Vagina (tissue), 2 donors: ENCODE measurements at places on chromosomes 1 and 21. TPM values are rescaled to one million over a fixed set of nuclear protein-coding genes. Genes with fewer than 3 reads are reported as not detected.
A peak's percentile ranks its signal among the peaks of the same experiment; 100 is the strongest.

GRCh38 chr1:87044424-87044823 is 130.0 kb downstream of the HS2ST1 start:
- no peak for DNase-seq
- H3K4me3 ChIP-seq, result no peak overlapping the region
- H3K27ac ChIP-seq, result no peak overlapping the region

Gene PTPRC
- total RNA-seq, result 33.4 TPM

Gene RGS4
- 6.9 TPM for total RNA-seq

GRCh38 chr1:96329121-96329520 is 392.5 kb upstream of the PTBP2 start:
- H3K27me3 ChIP-seq, result no peaks in the 10 kb centered on the region
- no peaks in the 10 kb centered on the region for H3K36me3 ChIP-seq
- no peak overlapping the region for H3K27ac ChIP-seq
- H3K4me3 ChIP-seq, result no peak overlapping the region
- H3K4me1 ChIP-seq, result no peaks in the 10 kb centered on the region

DNA sequence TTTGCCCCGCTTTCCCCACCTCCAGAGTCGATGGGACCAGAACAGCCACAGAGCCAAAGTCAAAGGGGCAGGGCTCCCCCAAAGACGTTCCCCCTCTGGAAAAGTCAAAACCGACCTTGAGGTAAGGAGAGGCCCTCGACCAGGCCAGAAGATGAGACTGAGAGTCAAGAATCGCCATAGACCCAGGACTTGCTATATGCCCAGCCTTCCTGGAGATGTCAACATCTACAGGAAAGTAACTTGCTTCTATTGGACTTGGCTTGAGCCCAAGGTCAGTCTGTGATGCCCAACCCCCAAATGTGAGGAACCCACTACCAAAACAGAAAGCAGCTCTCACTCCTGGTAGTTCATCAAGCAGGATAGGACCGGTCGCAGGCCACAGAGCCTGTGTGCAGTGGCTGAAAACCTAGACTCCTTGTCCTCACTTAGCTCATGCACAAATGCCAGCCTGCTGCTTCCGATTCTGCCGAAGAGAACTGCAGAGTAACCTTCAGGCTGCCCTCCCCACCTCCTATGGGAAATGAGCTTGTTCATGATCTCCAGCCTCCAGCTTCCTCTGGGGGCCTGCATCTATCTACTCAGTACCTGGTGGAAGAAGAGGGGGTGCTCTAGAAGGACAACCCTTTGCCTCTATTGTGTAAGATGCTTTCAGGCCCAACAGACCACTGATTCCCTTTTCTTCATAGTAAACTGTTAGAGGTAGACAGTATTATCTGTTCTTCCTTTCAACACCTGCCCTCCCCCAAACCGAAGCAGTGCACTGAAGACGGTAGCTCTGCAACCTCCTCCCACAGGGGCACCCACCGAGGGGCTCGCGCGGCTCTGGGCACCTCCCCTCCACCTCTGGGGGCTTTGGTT is 1.4 kb downstream of the ACOT7 start:
- peak overlapping the region; percentile 47 for H3K4me3 ChIP-seq
- H3K36me3 ChIP-seq, result no peaks in the 10 kb centered on the region
- no peak for DNase-seq
- no peaks in the 10 kb centered on the region for H3K27me3 ChIP-seq
- H3K27ac ChIP-seq, result no peak overlapping the region

DNA sequence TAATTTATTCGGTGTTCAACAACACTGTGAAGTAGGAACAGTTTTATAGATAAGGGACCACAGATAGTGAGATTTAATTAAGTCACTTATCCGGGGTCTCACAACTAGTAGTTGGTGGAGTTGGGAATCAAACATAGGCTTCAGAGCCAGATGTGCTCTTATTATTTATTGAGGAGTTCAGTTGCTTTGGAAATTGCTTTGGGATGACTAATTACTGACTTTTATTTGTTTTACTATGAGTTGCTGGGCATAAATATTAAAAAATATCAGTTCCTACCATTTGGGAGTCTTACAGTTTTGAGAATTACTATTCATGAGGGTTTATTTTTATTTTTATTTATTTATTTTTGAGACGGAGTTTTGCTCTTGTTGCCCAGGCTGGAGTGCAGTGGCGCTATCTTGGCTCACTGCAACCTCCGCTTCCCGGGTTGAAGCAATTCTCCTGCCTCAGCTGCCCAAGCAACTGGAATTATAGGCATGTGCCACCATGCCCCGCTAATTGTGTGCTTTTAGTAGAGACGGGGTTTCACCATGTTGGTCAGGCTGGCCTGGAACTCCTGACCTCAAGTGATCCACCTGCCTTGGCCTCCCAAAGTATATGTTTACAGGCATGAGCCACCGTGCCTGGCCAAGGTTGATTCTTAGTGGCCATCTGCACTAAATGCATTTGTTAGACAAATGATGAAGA is 27.7 kb downstream of the THRAP3 start:
- no peaks in the 10 kb centered on the region for H3K27me3 ChIP-seq
- peak overlapping the region; percentile 3 for H3K27ac ChIP-seq
- peaks cover 87% of the 10 kb centered on the region for H3K4me1 ChIP-seq
- DNase-seq, result no peak

GRCh38 chr1:3410142-3410925 is 44.1 kb upstream of the ARHGEF16 start:
- H3K27me3 ChIP-seq, result no peaks in the 10 kb centered on the region
- no peak overlapping the region for H3K4me3 ChIP-seq
- no peak for DNase-seq

GRCh38 chr1:23408797-23409290 is 15.7 kb downstream of the TCEA3 start:
- DNase-seq, result no peak
- H3K27ac ChIP-seq, result no peak overlapping the region
- no peaks in the 10 kb centered on the region for H3K27me3 ChIP-seq
- no peak overlapping the region for H3K4me3 ChIP-seq
- H3K36me3 ChIP-seq, result no peaks in the 10 kb centered on the region

DNA sequence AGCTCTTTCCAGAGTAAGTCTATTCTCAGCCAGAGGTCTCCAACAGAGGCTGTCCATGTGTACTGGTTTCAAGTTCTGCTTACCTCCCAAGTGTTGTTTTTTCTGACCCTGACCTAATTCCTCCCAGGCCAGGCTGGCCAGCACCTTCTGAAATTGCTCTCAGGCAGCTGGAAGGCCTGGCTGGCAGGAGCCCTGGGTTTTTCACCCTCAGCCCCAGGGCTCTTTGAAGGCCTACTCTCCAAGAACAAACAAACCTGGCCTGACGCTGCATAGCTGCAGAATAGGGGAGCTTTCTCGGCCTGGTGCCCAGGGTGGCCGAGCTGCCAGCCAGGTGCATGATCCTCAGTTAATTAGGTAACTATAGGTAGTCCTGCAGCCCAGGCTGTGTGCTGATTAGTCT is 147.5 kb downstream of the CACNA1E start:
- no peak for DNase-seq
- H3K27me3 ChIP-seq, result no peaks in the 10 kb centered on the region
- no peak overlapping the region for H3K4me3 ChIP-seq
- H3K4me1 ChIP-seq, result no peaks in the 10 kb centered on the region
- H3K36me3 ChIP-seq, result no peaks in the 10 kb centered on the region

DNA sequence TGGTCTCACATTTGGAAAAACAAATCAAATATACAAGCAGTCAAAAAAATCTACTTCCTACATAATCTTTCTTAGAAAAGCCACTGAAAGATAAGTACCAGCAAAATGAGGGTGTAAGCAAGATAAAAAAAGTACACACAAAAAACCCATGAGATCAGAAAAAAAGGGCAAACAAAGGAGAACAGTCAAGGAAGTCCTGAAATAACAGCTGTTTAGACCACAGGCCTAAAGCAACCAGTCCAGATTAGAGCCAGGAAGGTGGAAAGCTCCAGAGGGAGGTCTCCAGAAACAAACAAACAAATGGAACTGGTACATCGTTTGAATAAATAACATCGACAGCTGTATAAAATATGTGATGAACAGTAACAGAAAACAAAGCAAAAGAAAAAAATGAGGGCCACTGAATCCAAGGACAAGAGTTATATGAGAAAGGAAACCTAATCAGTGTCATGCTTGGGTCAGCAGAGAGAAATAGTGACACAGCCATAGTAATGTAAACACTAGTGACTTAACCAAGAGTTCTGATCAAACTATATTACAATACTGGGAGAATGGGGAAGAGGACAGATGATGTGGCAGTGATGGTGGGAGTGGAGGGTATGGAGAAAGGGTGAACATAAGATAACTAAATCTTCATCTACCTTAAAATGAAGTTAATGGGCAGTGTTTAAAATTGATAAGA is 67.5 kb downstream of the NVL start:
- DNase-seq, result no peak
- no peaks in the 10 kb centered on the region for H3K4me1 ChIP-seq
- no peak overlapping the region for H3K27ac ChIP-seq
- no peaks in the 10 kb centered on the region for H3K36me3 ChIP-seq
- no peaks in the 10 kb centered on the region for H3K27me3 ChIP-seq

Gene SPTA1
- 0.25 TPM for total RNA-seq

Gene TMEM183A
- 73.2 TPM for total RNA-seq

Gene OPRD1
- total RNA-seq, result 2.2 TPM

DNA sequence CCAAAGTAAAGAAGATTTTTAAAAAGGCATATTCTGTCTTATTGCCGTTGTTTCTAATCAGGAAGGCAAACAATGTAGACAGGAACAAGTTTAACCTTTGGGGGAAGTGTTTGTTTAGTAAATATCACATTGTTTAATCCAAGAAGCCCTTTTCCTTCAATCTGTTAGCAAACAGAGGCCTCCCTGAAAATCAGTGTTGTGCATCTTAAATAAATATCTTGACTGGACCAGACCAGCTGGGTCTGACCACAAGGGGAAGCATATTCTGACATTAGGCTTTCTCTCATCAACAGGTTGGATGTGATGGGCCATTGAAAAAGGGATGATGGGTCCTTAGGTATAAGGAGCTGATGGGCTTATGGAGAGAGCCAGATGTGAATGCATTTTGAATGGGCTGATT is 81.8 kb upstream of the SGIP1 start:
- H3K4me3 ChIP-seq, result no peak overlapping the region
- no peak for DNase-seq
- no peaks in the 10 kb centered on the region for H3K36me3 ChIP-seq
- no peak overlapping the region for H3K27ac ChIP-seq

Gene PTGFRN
- total RNA-seq, result 52.8 TPM

Gene GPN2
- total RNA-seq, result 11.5 TPM

Gene ADORA1
- 5.2 TPM for total RNA-seq

- no peak for DNase-seq
- H3K27ac ChIP-seq, result no peak overlapping the region
- H3K36me3 ChIP-seq, result no peaks in the 10 kb centered on the region
- no peaks in the 10 kb centered on the region for H3K27me3 ChIP-seq
- no peak overlapping the region for H3K4me3 ChIP-seq
Measured at GRCh38 chr1:116556289-116557006, 14.4 kb downstream of the CD58 start.

Gene MTARC2
- total RNA-seq, result 14.7 TPM
